Stimulated activated CD8-positive, alpha-beta memory T cell treated with anti-CD3 and anti-CD28 coated beads, Interleukin-15, amount 100 ng/mL, for 48 hours (primary cell): ENCODE measurements at places on chromosomes 5 and 9.

GRCh38 chr9:73165911-73166310, 14.2 kb downstream of the ANXA1 start:
- DNase-seq, result no peak

DNA sequence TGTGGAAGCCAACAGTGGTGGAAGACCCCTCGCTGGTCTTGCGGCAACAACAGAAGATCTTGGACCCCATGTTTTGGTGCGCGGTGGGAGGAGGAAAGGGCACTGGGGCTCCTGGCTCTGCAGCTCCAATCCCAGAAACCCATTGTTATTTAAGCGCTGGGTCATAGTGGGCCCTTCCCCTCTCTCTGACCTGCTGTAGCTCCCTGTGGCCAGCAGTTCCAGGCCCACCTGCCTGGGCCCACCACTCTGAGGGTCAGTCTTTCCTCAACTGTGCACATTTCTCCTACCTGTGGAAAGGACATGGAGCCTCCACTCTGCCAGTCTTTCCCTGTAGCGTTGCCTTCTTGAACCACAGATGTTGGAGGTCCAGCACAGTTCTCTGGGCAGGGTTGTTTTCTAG, at the start of gene TEX53:
Gene TEX53, minus strand, starts transcription at position 101 of the 400 bp plus-strand sequence. Its CDS starts 31 bp downstream, at position 70.
- no peak for DNase-seq

GRCh38 chr5:53071738-53072137, 37.8 kb downstream of the MOCS2 start:
- no peak for DNase-seq

GRCh38 chr9:107390778-107391177, 98.8 kb downstream of the KLF4 start:
- DNase-seq, result no peak

- DNase-seq, result no peak
These were observed 97.3 kb upstream of the SLCO6A1 start for GRCh38 chr5:102596113-102596512.

- no peak for DNase-seq
These were observed 3.0 kb downstream of the MVB12B start for GRCh38 chr9:126329476-126330275.

- DNase-seq, result no peak
These were observed 4.5 kb downstream of the IRX4 start for GRCh38 chr5:1878050-1878849.

DNA sequence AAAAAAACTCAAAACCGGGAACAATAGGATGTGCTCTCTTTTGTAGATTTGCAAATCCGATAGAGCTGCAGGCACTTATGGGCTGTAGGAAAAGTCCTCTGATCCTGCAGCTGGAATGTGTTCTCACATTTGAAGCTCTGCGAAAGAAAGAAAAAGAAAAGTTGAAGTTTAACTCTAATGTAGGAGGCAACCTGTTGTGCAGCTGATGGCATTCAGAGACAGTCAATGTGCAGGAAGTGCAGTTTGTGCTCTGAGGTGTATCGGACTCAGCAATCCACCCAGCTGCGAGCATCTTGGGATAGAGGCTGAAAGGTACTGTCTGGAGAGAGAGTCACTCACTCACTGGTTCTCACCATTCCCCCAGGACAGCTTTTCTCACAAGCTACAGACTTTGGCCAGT, 339.2 kb downstream of the AGTPBP1 start:
- DNase-seq, result no peak

DNA sequence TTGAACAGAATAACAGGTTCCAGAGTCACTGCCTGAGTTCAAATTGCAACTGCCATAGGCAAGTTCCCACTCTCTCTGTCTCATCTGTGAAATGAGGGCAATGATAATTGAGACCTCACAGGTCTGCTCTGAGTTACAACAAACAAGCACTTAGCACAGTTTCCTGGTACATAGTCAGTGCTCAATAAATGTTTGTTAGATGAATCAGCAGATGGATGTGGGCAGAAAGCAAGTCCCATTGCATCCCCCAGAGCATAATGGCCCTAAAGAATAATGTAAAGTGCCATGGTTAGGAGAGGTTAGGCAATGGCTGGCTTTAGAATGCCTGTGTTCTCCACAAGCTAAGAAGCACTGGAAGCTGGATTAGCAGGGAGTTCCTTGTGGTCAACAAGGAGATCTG, 136.5 kb upstream of the LARP1 start:
- no peak for DNase-seq

- no peak for DNase-seq
These were observed 12.9 kb upstream of the ACTBL2 start for GRCh38 chr5:57495285-57496086.

- no peak for DNase-seq
These were observed 33.4 kb upstream of the SLC25A51 start for GRCh38 chr9:37937366-37937765.

DNA sequence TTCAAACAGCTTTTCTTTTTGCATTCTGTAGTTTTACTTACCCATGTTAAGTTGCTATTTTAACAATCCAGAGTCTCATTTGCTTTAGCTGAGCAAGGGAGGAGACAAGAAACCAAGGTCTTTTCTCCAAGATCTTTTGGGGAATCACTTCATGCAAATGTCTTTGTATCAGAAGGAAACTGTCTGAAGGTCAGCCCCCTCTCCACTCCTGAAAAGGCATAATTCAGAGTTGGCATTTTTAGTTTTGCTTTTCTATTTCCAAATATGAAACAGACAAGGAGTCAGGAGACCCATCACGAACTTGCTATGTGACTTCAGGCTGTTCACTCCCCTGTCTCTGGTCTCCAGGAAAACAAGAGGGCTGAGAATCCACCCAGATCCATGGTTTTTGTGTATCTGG, 12.3 kb upstream of the TNFSF15 start:
- no peak for DNase-seq

- no peak for DNase-seq
These were observed 19.0 kb upstream of the BARX1 start for GRCh38 chr9:93974151-93974550.

DNA sequence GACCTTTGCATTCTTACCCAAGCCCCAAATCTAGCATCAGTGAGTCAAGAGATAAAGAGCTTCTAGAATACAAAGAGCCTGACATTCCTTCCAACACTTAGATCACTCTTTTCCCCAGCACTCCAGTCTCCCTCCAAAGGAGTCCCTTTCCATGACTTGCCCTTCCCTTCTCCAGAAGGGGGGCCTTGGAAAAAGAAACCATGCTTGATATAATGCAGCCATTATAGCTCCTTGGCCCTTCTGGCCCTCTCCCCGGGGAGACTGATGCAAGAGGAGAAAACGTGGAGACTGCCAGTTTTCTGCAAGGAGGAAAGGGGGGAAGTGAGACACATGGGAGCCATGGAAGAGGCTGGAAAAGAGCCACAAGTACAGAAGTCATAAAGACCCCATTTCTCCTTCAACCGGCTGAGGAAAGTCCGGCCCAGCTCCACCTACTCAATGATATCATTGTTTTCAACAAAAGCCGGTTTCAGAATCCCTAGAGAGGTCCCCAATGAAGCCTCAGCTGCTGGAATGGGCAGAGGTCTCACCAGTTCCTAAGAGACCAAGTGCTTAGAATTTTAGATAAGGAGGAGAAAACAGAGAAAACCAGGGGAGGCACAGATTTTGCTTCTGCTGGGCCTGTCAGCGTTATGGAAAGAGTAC, 29.0 kb downstream of the ADAM19 start:
- DNase-seq, result no peak

DNA sequence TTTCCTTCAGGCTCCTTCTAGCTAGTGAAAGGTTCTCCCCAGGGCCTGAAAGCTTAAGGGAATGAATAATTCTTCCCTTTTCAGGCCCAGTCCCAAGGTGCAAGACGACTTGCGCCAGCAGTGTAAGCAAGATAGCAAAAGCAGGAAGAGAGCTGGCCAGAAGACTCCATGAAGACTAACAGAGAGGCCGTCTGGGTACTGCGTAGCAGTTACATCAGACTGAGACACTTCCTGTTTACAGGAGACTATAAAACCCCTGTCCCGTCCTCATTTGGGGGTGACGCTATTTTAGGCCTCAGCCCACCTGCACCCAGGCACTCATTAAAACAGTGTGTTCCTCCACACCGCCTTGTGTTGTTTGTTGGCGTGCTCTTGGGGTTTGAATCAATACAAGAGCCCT, 90.7 kb upstream of the MOCS2 start:
- DNase-seq, result no peak

- DNase-seq, result no peak
These were observed 24.4 kb downstream of the SLC25A25 start for GRCh38 chr9:128092199-128092977.

GRCh38 chr9:13351778-13352386, 72.4 kb upstream of the MPDZ start:
- no peak for DNase-seq

GRCh38 chr9:94911211-94911610, 184.7 kb downstream of the AOPEP start:
- no peak for DNase-seq

GRCh38 chr5:164357395-164358033, 852.1 kb downstream of the MAT2B start:
- no peak for DNase-seq

- DNase-seq, result no peak
These were observed 410.1 kb downstream of the DMRT2 start for GRCh38 chr9:1460143-1460769.

DNA sequence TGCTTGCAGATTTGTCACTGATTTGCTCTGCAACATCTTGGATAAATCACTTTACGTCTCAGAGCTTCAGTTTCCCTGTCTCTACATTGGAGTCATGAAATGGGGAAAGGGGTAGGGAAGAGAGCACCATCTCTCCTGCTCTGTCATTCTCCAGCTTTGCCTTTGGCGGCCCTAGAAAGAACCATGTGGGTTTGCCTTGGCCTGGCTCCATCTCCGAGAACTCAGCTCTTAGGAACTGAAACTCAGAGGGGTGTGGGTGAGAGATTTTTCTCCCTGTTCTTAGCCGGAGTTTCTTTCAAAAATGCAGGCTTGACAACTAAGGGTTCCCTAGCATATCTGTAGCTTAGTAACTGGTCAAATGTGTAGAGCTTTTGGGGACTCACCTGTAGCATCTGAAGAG, 123.5 kb downstream of the SMARCA2 start:
- no peak for DNase-seq

DNA sequence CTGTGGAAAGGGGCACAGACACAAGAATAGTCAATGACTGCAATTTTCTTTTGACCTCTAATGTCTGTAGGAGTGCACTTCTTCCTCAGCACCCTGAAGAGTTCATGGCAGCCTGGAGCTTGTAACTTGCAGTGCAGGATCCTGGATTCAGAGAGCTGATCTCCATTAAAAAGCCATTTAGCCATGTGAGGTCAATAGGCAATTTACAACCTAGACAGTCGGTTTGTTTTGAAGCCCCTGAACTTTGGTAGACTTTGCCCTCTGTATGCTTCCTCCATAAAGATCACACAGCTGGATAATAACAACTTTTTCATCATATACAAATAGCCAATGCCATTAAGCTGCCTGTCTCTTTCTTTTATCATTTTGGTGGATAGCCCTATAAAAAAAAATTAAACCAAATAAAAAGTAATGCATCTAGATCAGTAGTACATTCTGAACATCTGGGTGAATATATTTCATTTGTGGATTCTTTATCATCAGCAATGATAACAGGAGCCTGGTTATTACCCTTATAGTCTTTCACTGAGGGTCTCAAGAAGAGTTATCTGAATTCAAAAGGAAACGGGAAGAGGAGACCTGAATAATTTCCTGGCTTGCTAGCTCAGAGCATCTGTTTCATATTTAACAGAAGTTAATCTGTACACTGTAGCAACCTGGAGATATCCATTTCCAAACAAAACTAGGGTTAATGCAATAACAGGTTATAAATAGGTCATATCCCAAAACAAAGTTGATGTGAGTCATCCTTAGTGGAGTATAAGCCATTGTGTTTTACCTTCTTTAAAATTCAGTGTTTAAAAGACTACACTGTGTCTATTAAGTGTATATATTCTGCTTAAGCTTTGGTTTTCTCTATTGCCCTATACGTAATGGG, 193.8 kb upstream of the ACTBL2 start:
- DNase-seq, result no peak
